ENCODE measurements at places on chromosomes 4 and X.

DNA sequence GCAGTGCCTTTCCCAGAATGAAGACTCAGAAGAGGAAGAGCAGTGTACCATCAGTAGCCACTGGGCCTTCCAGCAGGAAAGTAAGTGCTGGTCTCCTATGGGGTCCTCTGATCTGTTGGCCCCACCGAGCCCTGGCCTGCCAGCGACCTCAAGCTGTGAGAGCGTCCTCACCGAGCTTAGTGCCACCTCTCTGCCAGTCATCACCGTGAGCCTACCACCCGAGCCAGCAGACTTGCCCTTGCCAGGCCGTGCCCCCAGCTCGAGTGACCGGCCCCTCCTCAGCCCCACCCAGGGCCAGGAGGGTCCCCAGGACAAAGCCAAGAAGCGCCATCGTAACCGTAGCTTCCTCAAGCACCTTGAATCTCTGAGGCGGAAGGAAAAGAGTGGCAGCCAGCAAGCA lies 69.7 kb downstream of the STARD8 start:
- no peak for DNase-seq

GRCh38 chrX:133908223-133908955 lies 77.0 kb downstream of the GPC3 start:
- DNase-seq, result no peak

DNA sequence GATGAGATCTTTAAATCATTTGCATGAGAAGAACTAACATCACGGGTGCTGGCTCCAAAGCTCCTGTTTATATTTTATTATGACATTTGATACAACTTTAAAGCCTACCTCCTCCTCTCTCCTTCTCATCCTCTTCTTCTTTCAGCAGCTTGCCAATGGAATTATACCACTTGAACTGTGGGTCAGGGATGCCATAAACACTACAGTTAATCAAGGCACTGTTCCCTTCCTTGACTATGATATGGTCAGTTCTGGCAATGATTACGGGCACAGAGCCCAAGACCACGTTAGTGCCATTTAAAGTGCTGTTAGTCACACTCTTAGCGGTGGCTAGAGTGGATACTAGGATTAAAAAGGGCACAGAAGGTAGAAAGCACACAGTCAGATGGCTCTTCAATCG lies 20.7 kb downstream of the MFAP3L start:
- DNase-seq, result no peak

DNA sequence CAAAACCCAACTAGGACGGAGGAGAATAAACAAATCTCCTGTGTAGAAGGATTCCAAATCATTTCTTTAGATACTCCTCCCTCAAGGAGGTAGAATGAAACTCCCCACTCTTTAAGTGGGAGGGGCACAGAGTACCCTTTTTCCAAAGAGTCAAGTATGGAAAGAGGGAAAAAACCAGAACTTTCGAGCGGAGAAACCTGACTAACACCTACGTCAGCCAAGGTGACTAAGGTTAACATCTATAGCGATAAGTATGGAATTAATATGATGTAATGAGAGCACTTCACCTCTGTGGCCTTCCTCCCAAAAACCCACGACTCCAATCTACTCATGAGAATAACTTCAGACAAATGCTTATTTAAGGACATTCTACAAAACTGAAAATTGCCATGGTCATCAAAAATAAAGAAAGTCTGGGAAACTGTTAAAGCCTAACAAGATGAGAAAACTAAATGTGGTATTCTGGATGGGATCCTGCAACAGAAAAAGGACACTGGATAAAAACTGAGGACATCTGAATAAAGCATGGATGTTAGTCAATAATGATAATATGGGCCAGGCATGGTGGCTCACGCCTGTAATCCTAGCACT lies 157.0 kb upstream of the MAP3K15 start:
- no peak for DNase-seq

- DNase-seq, result no peak
Observed at GRCh38 chrX:42755815-42756214, 22.1 kb downstream of the PPP1R2C start.

DNA sequence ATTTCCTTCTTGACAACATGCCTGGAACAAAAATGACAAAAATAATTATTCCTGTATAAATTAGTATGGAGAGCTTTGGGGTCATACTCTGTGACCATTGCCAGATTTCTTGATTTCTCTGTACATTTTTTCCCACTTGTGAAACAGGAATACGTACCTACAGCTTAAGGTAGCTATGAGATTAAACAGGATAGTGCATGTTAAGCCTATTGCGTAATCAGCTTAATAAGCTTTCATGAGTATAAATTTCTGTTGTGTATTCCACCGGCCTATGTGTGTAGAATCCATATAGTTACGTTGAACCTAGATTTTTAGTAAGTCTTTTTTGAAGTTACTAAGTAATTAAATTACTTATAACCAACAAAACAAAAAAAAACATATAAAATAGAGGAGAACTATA lies 334.9 kb downstream of the DCTD start:
- no peak for DNase-seq

- DNase-seq, result no peak
Observed at GRCh38 chr4:38114386-38115150, 154.4 kb downstream of the PTTG2 start.

GRCh38 chr4:113447061-113447460 lies 314.5 kb downstream of the CAMK2D start:
- DNase-seq, result no peak

DNA sequence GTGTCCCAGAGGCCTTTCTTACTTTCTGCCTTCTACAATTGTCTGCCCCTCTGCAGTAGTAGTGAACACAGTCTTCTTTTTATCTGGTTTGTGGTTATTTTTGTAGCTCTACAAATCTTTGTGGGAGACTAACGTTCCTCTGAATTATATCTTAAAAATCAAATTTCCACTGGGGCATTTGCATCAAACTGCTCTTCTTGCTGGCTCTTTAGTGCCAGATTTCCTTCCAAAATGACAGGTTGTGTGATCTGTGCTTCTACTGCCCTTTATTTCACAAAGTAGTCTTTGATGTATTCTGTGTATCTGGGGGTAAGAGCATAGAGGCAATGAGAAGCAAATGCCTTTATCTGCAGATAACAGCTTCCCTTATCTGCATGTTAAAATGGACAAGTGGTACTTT lies 34.5 kb downstream of the TSPAN7 start:
- DNase-seq, result no peak

GRCh38 chrX:97867266-97867665 lies 983.6 kb downstream of the RPA4 start:
- no peak for DNase-seq

- DNase-seq, result no peak
Observed at GRCh38 chrX:114134465-114134864, 449.4 kb upstream of the HTR2C start.
